ENCODE measurements at places on chromosomes 2 and 18.

DNA sequence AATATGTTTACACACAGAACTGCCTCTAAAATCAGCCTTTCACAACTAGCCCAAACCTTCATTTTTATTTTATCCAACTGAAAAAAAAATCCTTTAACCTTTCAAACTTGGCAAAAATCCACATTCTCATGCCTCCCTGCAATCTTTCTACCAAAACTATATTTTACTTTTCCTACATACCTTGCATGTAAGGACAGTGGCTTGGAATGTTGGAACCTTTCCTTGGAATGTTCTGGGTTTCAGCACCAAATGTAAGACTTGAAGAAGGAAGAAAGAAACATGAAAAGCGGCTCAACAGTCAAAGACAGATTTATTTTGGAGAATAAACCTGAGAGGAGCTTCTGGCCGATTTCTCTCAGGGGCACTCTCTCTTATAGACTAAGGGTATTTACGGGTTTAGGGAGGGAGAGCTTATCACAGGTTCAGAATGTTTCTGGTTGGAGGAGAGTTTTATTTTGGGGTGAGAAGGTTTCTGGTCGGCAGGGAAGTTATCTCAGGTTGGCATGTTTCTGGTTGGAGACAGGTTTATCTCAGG, 79.7 kb downstream of the RRM2 start:
- no peak for DNase-seq

- DNase-seq: no peak
Measured at GRCh38 chr2:97654791-97655190, 8.9 kb downstream of the COX5B start.

DNA sequence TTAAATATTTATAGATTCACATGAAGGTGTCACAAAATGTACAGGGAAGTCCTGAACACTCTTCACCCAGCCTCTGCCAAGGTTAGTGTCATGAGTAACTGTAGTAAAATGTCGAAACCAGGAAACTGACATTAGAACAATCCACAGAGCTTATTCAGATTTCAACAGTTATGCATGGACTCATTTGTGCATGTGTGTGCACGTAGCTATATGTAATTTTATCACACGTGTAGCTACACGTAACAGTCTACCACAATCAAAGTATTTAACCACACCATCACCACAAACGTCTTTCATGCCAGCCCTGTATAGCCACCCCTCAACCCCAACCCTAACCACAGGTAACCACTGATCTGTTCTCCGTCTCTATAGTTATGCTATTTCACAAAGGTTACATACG, 211.7 kb upstream of the REV1 start:
- no peak for DNase-seq

GRCh38 chr2:68098291-68098797, 35.5 kb upstream of the C1D start:
- DNase-seq: no peak

GRCh38 chr2:61425605-61426155, 45.2 kb downstream of the USP34 start:
- no peak for DNase-seq

- DNase-seq: no peak
Measured at GRCh38 chr2:142270291-142270690, 139.5 kb upstream of the LRP1B start.

GRCh38 chr18:74064510-74064909, 83.1 kb downstream of the FBXO15 start:
- no peak for DNase-seq
